ENCODE measurements at places on chromosomes 2 and 18. TPM values are rescaled to one million over a fixed set of nuclear protein-coding genes. Genes with fewer than 3 reads are reported as not detected.

- no peak for DNase-seq
Measured at GRCh38 chr2:236954641-236955040, 131.0 kb upstream of the COPS8 start.

Gene NGEF
- 0.72 TPM for total RNA-seq

DNA sequence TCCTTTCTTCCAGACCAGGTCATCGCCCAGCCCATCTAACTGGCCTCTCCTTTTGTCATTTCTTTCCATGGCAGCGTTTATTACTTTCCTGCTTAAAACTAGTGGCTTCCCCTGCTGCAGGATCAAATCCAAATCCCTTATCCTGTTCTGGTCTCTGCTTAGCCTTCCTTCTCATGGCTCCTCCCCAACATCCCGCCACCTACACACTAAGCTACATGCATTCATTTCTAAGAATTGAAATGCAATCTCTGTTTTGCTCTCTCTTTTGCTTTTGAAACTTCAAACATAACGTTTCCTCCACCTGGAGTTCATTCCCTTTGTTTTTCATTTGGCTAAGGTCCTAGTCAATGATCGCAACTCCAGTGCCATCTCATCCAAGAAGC, 18.0 kb upstream of the DPP4 start:
- DNase-seq: no peak

DNA sequence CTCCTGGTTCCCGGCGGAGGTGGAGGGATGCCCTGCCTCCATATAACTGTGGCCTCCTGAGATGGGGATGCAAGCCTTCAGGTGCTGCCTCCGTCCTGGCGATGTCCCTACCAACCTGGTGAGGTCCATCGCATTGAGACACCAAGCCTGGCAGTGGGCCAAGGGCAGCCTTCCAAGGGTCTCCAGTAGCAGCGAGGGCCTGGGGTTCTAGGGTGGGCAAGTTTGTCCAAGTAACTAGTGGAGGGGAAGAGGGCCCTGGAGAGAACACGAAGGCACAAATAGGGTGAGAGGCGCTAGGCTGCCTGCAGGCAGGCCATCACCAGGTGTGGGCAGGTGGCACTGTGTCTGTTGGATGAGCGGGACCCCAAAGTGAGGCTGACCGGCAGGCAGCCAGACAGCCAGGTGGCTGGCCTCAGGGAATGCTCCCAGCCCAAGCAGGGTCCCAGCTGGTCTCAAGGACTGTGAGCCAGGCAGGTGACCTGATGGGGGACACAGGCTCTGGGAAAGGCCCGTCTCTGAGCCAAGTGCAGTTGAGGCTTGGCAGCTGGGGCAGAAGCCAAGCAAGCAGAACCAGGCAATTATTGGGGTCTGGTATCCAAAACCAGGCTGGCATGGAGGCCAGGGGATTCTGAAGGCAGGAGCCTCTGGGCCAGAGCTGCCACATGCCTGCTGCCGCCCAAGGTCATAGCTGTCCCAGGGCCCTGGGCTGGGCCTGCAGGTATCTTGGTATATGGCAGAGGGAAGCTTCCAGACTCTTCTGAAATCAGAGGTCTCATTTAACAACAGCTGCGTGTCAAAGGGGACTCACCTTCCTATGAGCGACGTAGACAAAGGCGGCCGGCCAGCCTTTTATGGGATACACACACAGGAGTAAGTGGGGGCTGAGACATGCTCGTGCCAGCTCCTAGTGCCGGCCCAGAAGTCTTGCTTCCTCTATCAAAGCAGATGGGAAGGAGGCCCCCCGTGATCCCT, 23.4 kb downstream of the RAMP1 start:
- DNase-seq: no peak

Gene GPR75
- total RNA-seq: 1.2 TPM

Gene DPYSL5
- total RNA-seq: not detected

GRCh38 chr2:102677244-102678215, 58.2 kb downstream of the SLC9A2 start:
- DNase-seq: no peak
